ENCODE measurements at places on chromosomes 3 and 15. TPM values are rescaled to one million over a fixed set of nuclear protein-coding genes. Genes with fewer than 3 reads are reported as not detected.

- DNase-seq = peak; percentile 27
These were observed 59.8 kb upstream of the PSMD6 start for GRCh38 chr3:64082961-64083541.

GRCh38 chr15:69325456-69325971 lies 26.8 kb downstream of the PAQR5 start:
- no peak for DNase-seq

GRCh38 chr15:61888074-61888780 lies 172.0 kb downstream of the VPS13C start:
- no peak for DNase-seq

- no peak for DNase-seq
These were observed 62.8 kb downstream of the XXYLT1 start for GRCh38 chr3:195208183-195208582.

GRCh38 chr15:88300089-88300488 lies 43.5 kb upstream of the NTRK3 start:
- no peak for DNase-seq

PLA2G4B gene
- total RNA-seq = 20.1 TPM

GRCh38 chr15:80098341-80098740 lies 38.9 kb downstream of the ZFAND6 start:
- DNase-seq = no peak

DNA sequence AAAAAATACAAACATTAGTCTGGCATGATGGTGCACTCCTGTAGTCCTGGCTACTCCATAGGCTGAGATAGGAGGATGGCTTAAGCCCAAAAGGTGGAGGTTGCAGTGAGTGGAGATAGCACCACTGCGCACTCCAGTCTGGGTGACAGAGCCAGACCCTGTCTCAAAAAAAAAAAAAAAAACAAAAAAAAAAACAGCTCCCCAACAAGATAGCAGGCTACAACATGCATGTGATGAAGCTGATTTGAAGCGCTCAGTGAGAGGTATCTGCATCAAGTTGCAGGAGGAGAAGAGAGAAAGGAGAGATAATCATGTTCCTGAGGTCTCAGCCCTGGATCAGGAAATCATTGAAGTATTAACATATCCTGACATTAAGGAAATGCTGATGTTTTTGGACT lies 608 bp upstream of the PPCDC start:
- no peak for DNase-seq

DNA sequence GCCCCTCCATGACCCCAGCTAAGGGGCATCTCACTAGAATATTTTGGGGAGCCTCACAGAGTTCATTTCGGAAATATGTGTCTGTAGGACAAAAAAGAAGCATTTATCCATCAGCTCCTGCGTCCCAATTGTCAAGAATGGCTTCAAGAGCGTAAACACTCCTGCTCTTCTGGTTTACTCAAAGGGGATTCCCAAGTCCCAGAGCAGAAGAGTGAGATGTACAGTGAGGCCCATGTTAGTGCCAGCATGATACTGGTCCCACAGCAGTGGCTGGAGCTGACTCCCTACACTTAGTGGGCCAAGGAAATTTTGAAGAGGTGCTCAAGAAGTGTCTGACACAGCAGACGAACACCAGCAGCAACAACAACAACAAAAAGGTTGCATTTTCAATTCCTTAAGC lies 34.9 kb upstream of the ARL8B start:
- DNase-seq = no peak

HDC gene
- not detected for total RNA-seq

CPA3 gene
- total RNA-seq = not detected

GRCh38 chr3:130480736-130481135 lies 36.2 kb upstream of the COL6A6 start:
- peak; percentile 41 for DNase-seq

- DNase-seq = no peak
These were observed 162.3 kb upstream of the PDZRN3 start for GRCh38 chr3:73786998-73787397.

ARRDC4 gene
- 35.2 TPM for total RNA-seq

SLC49A4 gene
- 15.9 TPM for total RNA-seq

- DNase-seq = no peak
These were observed 347.9 kb downstream of the RBMS3 start for GRCh38 chr3:29628795-29629194.

DNA sequence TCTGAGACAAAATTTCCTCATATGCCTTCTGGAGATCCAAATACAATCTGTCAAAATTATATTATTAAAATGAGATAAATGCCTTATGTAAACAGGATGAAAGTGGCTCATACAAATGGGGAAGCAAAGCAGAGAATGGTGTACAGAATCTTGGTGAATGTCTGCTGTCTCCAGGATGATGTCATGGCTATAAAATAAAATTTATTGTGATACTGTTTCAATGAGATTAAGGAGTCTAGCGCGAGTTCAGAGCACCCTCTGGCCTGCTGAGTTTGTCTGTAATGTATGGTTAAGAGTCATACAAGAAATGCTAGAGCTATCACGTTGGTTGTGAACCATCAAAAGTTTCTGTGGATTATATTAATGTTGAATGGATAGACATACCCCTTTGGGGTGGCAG lies 359.7 kb downstream of the EFHB start:
- no peak for DNase-seq

PLCH1 gene
- 6.2 TPM for total RNA-seq

- DNase-seq = no peak
These were observed 16.9 kb downstream of the APOD start for GRCh38 chr3:195566797-195567196.

DTX3L gene
- total RNA-seq = 0.33 TPM

ATG7 gene
- 22.9 TPM for total RNA-seq

- peak; percentile 82 for DNase-seq
These were observed 379.9 kb upstream of the RBMS3 start for GRCh38 chr3:28901018-28901417.

DNA sequence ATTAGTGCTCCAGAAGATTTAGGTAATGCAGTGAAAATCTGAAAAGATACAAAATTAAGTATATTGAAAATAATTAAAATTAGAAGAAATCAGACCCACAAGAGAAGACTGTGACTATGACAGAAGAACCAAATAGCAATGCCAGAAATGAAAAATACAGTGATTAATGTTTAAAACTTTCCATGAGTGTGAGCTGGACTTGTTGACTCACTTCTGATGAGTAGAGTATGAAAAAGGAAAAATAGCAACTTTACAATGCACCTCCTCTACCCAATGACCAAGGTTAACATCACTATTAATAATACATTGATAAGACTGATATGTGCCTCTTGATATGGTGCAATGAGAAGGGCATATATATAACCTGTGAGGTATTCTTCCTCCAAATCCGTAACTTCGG lies 39.3 kb upstream of the SLC22A13 start:
- no peak for DNase-seq

TRAT1 gene
- not detected for total RNA-seq

GRCh38 chr3:162007722-162008121 lies 511.1 kb downstream of the OTOL1 start:
- DNase-seq = no peak

DNA sequence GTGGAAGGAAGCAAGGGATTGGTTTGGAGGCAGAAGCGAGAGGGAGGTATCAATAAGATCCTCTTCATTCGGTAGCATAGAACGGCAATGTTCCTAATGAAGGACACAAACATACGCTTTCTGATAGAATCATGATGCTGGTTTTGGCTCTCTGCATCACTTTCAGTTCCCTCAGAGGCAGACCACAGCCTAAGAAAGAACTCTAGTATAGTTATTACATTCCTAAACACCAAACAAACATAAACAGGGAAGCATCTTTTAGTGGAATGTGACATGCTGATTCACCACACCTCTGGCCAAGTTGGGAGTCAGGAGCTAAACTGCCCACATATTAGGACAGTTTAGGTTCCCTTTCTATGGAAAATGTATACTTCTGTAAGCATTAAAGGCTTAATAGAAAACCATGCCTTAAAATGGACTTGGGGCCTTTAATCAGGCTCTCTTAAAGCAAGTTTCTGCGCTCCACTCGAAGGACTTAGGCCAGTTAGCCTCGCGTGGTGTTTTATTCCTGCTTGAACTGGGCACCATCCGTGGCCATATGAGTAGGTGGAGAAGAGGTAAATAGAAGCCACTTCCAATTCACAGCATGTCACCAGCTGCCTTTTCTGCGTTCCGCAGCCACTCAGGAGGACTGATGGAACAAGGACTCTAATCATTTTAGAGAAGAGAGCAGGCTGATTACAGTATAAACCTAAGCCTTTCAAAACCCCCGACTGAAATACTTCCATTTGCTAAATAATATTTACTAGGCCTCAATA lies 53.7 kb downstream of the CD47 start:
- peak; percentile 45 for DNase-seq

DNA sequence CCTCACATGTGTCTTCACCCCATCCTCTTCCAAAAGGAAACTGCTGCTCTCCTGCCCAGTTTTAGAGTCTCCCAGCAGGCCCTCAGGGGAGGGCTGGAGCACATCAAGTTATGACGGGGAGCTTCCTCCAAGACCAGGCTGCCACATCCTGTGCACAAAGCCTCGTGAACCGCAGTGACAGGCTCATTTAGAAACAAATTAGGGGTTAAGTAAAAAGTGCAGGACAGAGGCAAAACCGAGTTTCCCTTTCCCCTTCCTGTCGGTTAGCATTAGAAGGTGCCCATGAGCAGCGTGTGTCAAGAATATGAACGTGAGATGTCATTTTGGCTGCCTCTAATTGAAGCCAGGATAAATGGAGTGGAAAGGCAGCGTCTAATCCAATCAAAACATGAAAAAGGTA lies 199.7 kb downstream of the ARRDC4 start:
- DNase-seq = no peak

GRCh38 chr3:52182196-52182595 lies 15.8 kb upstream of the ALAS1 start:
- no peak for DNase-seq

GASK1A gene
- 0.78 TPM for total RNA-seq

TTLL13 gene
- 0.21 TPM for total RNA-seq

DNA sequence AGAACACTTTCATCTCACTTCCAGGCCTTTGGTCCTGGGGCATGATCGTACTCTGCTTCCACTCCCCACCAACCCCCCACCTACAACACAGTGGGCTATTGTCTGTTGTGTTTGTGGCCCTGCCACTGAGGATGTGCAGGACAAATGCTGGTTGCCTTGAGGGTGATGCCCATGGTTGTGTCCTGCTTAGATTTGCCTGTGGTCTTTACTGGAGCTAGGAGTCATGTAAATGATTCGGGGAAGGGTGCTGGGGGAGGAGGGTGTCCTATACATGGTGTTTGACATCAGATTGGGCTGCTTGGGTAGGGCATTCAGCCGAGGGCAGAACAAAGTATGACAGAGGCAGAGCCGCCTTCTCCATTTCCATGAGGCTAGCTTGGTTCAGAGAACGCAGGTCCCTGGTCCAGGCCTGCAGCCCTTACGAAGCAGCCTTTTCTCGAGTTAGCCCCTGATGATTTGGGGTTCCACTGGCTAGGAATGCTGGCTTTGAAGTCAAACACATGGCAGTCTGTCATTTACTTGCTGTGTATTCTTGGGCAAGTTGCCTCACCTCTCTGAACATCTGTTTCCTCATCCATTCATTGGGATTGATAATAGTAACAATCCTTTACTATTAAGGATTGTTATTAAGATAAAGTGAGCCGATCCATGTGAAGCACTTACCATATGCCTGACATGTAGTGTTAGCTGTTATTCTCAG lies 6.9 kb downstream of the CORO2B start:
- DNase-seq = no peak

DNA sequence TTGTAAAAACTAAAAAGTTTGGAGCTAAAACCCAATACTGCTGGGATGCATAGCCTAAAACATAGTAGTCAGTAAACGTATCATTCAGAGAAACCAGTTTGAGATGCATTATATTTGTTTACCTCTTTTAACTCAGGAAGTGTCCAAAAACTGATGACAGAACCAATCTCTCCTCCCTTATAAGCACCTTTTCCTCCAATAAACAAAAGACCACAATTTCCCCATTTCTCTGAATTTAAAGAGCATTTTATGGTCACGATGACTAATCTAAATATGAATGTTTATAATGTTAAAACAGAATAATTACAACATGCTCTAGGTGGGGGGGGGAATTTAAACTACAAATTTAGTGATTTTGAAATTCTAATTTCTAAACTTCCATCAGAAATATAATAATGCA lies 58.5 kb downstream of the CEP63 start:
- no peak for DNase-seq

DNA sequence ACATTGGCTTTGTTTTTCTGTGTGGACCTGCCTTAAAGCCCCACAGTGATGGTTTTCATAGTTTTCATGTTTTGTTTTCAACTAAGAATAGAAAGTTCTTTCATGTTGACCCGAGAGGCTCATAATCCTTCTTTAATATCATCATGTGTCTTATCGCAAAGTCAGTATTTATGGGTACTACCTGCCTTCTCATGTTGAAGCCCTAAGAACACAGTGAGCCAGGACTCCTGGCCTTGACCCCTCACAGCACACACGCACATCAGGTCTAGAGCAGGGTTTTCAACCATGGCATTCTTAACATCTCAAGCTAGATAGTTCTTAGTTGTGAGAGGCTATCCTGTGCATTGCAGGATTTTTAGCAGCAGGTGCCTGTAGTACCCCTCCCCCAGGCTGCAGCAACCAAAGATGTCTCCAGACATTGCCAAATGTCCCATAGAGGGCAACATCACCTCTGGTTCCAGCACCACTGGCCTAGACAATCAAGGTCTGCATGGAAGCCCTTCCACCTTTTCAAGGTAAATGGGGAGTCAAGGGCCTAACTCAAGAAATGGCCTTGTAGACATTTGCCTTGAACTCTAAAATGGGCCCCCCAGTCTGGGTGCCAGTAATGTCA lies 118.3 kb downstream of the MTHFS start:
- DNase-seq = no peak

GRCh38 chr3:158659454-158660237 lies 12.8 kb downstream of the LXN start:
- peak; percentile 66 for DNase-seq

- no peak for DNase-seq
These were observed 424.9 kb upstream of the ALCAM start for GRCh38 chr3:104941785-104942184.

DNA sequence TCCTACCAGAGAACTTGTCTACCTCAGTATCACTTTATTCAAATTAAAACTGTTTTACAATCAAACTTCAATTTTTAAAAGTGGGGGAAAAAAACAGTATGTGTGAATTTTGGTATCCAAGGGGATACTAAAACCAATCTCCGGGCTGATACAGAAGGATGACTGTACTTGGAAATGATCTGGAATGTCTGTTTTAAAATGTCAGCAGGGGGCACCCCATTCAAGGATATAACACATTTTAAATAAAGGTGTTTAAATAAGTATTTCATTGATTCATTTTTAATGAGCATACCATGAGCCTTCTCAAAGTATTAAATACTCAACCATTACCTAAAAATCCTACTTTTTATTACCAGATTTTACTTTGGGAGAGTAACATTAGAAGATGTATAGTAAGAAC lies 67.9 kb downstream of the ULK4 start:
- DNase-seq = peak; percentile 76

ST8SIA2 gene
- total RNA-seq = 5.9 TPM

APOD gene
- total RNA-seq = not detected

GRCh38 chr15:88303395-88303794 lies 46.9 kb upstream of the NTRK3 start:
- no peak for DNase-seq

DNA sequence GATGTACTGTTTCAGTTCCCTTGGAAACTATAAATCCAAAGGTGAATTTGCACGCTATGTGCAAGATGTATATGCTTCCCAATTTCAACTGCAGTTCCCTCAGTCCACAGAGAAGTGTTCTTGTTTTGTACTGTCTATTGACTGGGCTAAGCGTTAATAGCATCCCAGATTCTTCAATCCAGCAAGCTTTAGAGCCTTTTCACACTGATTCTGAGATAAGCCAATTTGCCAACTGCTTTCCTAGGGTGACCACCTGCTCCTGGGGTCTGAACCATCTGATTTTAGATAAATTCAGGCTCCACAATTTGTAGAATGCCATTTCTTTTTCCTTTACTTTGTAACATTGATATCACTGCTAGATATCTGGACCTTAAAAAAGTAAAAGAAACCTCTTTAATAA lies 340.1 kb downstream of the PTPRG start:
- no peak for DNase-seq
